Type B pancreatic cell (in vitro differentiated cells): ENCODE measurements at places on chromosomes 16 and 17. TPM values are rescaled to one million over a fixed set of nuclear protein-coding genes. Genes with fewer than 3 reads are reported as not detected.

LGALS9B gene
- 0.29 and 0.36 TPM in 2 replicates for total RNA-seq

TBC1D26 gene
- total RNA-seq: 0.45 and 0.46 TPM in 2 replicates

ALOX15 gene
- 2.1 and 4.9 TPM in 2 replicates for total RNA-seq

KRT17 gene
- 512 and 3,327 TPM in 2 replicates for total RNA-seq

TEKT5 gene
- 0.41 and 0.52 TPM in 2 replicates for total RNA-seq

ASPHD1 gene
- total RNA-seq: 7.8 TPM in 2 replicates

ACE gene
- total RNA-seq: 3.6 and 9.1 TPM in 2 replicates

NTN3 gene
- 1.2 and 4.5 TPM in 2 replicates for total RNA-seq

SLC38A8 gene
- total RNA-seq: not detected in 2 replicates

YPEL2 gene
- total RNA-seq: 11.0 and 14.7 TPM in 2 replicates
